ENCODE measurements at places on chromosomes 12 and 14.
A peak's percentile ranks its signal among the peaks of the same experiment; 100 is the strongest.

DNA sequence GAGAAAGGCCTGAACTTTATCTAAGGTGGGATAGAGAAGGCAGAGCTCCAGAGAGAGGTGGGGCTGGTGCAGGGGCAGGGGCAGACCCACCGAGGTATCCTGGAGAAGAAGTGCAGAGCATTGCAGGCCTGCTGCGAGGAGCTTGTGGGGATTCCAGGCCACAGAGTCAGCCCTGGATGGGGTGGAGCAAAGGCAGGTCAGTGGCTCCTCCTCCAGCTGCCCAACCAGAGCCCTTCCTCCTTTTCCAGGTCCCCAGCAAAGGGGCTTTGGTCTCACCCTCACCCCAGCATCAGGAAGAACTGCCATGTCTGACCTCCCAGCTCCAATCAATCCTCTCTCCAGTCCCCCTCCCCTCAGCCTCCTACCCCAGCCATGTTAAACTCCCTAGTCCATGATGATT lies 19.8 kb upstream of the ZNF740 start:
- no peak for DNase-seq

GRCh38 chr14:69298131-69299071 lies 38.4 kb downstream of the GALNT16 start:
- DNase-seq, result no peak

DNA sequence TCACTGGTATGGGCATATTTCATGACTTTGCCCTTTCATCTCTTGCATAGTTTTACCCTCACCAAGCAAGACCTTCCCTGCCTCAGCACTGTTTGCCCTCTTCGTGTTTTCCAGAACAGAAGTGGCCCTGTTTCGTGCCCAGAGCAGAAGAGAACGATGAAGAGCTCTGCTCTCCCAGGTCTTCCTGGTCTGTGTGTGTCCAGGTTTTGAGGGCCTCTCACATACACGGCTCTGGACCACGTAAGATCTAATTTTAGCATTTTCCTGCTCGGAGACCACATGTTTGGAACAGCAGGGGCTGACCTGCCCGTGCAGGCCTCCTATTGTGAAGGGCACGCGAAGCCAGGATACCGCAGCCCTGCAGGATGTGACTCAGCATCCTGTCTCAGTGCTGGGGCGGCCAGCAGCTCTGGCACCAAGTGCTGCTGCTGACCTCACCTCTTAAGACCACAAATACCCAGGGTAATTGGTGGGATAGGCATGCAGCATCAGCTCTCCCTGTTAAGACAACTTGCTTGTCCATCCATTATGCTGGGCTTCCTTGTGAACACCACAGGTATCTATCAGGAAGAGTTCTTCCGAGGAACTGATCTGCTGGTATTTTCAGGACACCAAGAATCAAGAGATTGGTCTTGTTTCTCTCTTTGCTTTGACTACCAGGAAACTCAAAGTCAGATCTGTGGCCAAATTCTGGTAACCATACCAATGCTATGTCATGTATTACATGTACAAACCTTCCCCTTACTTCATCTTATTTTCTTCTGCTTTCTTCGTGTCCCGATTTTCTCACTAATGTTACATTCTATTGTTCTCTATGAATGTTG lies 19.0 kb downstream of the SSH1 start:
- peak; percentile 81 for DNase-seq

GRCh38 chr12:62382526-62382925 lies 84.1 kb upstream of the MON2 start:
- DNase-seq, result no peak

DNA sequence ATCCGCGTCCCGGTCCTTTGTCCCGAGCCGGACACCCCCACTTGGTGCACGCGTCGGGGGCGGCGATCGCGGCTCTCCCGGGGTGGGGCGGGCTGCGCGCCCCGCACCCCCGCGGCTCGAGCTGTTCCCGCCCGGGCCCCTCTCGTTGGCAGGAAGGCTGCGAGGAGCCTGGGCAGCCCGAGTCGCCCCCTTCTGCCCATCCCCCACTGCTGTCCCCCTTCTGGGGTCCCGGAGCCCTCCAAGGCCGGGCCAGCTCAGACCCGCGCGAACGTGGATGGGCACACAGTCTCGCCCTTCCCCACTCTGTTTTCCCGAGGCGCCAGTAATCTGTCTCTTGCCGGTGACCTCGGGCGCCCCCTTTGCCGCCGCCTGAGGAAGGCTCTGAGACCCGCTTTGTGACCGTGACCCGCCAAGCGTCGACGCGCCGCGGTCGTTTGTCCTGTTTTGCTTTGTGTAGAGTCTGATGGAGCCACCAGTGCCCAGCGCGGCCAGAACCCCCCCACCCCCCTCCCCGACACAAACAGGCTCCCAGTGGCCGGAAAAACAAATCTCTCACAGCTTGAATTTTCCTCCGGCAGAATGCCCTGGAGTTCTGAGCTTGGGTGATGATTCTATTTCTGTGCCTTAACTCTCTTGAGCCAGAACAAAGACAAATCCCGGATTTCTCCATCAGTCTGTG lies 610 bp downstream of the C14orf132 start:
- DNase-seq, result peak; percentile 21

DNA sequence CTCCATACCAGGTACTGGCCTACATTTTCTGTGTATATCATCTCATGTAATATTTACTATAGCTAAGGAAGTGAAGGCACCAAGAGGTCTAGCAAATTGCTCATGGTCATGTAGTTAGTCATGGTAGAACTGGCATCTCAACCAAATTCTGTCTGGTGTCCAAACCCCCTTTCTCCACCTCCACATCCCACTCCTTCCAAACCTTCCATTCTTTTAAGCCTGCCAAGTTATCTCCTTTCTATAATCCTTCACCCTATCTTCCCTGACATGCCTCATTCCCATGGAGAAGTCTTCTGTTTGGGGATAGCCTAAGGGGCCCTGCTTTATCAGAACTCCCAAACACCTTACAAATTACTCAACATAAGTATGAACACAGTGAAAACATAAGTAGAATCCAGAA lies 196.2 kb upstream of the HMGA2 start:
- no peak for DNase-seq

DNA sequence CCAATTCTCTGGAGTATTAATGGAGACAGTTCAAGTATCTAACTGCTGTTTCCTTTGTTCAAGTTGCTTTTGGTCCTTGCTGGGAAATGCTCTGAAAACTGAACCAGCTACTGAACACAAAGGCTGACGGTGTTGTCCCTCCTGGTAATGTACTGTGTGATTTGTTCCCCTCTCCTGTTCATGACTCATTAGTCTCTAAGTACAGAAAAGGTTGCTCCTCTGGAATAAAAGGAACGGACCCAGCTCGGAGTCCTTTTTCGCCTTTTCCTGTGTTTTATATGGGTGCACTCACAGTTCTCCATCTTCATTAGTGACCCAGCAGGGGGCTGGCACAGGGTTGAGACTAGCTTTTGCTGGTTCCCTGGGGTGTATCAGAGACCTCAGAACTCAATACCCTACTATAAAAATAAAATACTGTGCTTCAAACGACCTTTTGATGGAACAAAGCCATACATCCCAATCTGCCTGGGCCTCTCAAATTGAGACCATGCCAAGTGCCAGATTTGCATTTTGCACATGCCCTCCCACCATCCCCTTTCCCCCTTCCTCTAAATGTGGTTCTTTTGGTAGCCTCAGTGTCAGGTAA lies 269.7 kb downstream of the RAD51B start:
- peak; percentile 20 for DNase-seq

DNA sequence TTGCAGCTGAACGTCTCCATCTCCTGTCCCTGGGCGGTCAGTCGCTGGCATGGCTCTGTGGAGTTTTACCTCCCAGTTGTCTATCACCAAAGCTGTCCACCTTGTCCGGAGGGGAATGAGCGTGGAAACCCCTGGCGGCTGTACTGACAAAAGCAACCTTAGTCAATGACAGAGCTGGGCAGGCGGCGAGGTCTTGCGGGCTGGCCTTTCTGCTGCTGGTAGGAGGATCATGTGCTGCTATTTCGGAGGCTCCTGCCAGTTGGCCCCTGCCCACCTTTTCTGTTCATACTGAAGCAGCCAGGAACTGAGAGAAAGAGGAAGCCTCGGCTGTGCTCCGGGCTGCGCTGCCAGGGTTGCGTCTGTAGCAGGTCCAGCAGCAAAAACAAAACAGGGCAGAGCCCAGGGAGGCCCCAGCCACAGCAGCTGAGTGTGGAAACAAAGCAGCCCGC lies 57.7 kb downstream of the HMGA2 start:
- no peak for DNase-seq

DNA sequence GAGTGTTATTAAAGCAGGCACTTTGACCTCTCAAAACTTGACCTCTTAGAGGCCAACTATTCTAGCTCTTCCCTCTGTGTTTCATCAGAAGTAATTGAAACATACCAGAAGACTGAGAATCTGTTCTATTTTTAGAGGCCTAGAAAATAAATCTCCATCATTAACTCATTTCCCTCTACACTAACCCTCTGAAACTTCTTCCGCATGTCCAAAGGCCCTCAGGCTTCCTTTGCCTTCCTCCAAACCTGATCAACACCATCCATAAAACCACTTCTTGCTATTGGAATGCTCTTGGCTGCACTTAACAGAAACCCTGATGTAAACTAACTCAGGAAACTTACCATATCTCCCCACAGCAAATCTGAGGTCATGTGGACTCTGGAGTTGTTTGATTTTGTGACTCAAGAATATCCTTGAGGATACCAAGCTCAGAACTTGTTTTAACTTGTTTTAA lies 196.4 kb downstream of the RPAP3 start:
- DNase-seq, result no peak

- DNase-seq, result no peak
Observed at GRCh38 chr14:74507085-74507484, 13.5 kb downstream of the ISCA2 start.

DNA sequence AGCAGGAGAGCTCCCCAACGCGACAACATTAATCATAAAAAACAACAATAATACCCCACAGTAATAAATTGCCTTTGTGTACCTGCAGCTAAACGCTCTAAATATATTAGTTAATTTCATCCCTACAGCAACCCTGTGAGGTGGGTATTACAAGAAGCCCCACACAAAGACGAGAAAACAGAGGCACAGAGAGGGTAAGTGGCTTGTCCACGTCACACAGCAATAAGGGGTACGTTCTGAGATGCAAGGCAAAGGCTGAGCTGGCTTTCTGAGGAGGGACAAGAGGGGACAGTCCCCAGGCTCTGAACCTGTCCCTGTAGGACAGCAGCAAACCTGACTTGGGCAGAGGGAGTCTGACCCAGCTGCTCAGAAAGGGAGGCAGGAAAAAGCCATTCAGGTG lies 78.2 kb downstream of the NCOR2 start:
- no peak for DNase-seq

DNA sequence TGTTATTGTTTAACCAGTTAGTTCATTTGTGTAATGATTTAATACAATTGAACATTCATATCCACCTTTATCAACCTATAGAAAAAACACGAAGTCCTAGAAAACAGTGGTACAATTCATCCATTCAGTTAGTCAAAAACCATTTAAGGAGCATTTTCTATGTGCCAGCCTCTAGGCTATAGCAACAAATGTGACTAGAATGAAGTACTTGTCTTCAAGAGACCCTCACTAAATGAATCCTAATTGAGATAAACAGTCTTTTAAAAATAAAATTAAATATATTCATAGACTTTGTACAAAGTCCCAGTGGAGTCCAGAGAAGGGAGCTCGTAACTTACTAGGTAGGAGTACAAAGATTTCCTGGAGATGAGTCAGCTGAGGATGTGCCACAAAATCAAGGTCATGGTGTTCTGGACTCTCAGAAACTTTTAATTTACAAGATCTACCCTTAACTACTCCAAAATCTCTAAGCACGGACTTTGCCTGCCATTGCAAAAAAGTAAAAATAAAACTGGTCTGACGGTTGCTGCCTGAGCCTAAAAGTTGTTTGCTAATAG lies 430.7 kb upstream of the DCN start:
- DNase-seq, result no peak

- no peak for DNase-seq
Observed at GRCh38 chr12:14920475-14921126, 17.7 kb downstream of the ERP27 start.

GRCh38 chr12:94460616-94460959 lies 921 bp upstream of the CEP83 start:
- no peak for DNase-seq

GRCh38 chr12:62604871-62605270 lies 138.2 kb downstream of the MON2 start:
- DNase-seq, result no peak

- DNase-seq, result no peak
Observed at GRCh38 chr12:70762000-70762399, 124.8 kb upstream of the PTPRB start.

DNA sequence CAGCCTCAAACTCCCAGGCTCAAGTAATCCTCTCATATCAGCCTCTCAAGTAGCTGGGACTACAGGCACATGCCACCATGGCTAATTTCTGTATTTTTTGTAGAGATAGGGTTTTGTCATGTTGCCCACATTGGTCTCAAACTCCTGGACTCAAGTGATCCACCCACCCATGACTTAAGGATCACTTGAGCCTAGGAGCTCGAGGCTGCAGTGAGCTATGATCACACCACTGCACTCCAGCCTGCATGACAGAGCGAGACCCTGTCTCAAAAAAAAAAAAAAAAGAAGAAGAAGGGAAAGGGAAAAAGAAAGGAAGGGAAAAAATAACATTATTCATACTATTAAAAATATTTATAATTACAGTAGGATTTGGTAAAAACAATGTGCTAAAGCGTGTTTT lies 19.2 kb downstream of the EPS8 start:
- DNase-seq, result no peak

- no peak for DNase-seq
Observed at GRCh38 chr12:5546616-5547015, 114.7 kb downstream of the NTF3 start.

DNA sequence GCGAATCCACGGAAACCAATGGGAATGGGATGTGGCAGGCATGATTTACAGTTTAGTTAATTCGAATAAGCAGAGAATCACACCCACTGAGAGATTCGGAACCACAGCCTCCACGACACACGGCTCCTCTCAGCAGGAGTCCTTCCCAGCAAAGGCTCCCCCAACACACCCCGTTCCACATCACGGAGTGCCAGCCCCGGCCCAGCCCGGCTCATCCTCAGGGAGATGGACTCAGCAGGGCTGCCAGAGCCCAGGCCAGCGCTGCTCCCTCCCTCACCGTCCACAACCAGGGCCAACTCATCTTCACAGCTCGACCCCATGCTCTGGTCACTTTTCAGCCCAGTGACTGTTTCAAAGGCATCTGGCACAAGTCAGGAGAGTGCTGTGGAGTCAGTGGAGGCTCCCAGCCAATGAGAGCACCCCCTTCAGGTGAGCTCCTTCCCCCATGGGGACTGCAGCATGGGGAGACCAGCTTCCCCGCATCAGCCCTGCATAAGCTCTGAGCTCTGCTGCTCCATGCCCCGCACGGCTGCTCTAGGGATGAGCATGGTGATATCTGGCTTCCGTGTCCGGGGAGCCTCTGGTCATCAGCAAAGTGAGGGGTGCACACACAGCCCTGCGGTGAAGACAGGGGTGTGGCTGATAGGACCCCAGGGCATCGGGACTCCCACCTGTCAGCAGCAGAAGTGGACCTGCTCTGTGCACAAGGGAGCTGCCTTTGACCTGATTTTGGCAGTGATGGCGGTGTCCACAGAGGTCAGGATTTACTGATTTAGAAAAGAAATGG lies 238.8 kb upstream of the SFSWAP start:
- DNase-seq, result no peak

GRCh38 chr12:118465706-118466105 lies 89.4 kb downstream of the SUDS3 start:
- no peak for DNase-seq
